NCI-H1694 treated with DMSO at 0.1 percent for 48 hours (cell line): ENCODE measurements at places on chromosomes 6 and 20.

DNA sequence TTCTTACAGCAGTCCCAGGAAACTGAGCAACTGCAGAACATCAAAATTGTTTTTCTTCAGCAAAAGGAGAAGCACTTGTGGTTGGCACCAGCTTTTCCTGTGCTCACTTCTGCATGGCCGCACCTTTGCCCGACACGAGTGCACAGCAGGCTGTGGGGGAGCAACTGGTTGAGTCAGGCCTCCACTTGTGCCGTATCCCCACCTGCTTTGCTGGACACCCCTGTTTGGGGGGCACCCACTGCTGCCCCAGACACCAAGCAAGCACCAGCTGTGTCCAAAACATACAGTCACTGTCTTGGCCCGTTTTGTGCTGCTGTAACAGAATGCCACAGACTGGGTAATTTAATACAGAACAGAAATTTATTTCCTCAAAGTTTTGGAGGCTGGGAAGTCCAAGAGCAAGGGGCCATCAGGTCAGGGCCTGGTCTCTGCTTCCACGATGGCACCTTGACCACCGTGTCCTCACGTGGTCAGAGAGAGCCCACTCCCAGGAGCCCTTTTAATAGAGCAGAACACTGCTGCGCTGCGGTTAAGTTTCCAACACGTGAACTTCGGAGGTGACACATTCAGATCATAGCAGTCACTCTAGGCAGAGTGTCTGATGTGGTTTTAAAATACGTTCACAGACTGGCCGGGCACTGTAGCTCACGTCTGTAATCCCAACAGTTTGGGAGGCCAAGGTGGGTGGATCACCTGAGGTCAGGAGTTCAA lies 8.7 kb upstream of the GMEB2 start:
- no peak for DNase-seq

DNA sequence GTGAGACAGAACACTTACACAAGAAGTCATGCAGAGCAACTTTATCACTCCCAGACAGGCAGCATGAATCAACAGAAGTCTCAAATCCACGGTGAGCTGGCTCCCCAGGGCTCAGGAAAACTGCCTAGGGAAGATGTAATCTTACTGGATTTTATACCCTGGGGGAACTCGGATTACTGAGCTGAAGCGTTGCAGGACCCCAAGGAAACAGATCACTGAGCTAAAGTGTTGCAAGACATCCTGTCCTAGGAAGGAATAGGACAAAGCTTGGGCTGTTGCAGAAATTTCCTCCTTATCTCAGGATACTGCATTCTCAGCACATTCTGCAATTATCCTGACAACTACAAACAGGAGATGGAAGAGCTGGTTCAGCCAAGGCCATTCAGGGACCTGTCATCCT lies 224.8 kb downstream of the TFAP2A start:
- no peak for DNase-seq

DNA sequence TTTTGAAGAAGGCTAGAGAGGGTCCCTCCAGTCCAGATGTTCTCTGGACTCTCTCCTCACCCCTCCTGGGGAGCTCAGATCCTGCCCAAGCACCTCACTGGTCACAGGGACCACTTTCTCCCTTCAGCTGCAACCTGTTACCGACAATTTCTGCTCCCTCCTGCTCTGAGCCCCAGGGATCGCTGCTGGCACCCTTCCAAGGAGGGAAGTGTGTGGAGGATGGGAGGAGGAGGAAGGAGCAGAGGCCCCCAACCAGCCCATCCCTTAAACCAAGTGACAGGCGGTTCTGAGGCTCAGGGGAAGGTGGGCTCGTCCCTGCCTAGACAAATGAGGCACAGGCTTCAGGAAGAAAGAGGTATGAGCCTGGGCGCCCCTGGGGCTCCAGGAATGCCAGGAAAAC lies 13.9 kb downstream of the PMEPA1 start:
- DNase-seq: no peak

GRCh38 chr6:56949265-56949664 lies 5.6 kb upstream of the BEND6 start:
- DNase-seq: no peak

DNA sequence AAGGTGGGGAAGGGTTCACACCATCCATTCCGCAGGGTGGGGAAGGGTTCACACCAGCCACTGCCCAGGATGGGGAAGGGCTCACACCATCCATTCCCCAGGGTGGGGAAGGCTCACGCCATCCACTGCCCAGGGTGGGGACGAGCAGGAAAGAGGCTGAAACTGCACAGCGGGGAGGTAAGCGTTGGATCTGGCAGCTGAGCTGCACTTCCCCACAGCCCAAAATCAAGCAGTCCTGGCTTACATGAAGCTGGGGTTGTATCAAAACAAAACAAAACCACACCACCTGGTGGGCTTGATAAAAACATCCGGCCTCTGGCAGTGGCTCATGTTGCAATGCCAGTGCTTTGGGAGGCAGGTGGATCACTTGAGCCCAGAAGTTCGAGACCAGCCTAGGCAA lies 268.5 kb downstream of the TAF4 start:
- no peak for DNase-seq

DNA sequence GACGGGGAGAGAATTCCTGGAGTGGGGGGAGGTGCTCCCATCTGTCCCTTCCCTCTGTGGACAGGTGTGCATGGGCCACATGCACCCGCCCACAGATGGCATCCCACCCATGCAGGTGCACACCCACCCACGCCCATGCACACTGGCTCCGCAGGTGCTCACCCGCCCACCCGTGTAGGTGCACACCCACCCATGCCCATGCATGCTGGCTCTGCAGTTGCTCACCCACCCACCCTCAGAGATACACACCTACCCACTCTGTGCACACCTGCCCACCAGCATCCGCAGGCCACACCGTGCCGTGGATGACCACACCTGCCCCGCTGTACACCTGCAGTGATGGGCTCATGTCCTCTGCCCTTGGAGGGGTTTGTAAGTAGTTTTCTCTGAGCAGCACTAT lies 132.0 kb downstream of the PHACTR3 start:
- DNase-seq: no peak
